AG04450 (cell line): ENCODE measurements at places on chromosomes 1 and 21.
A peak's percentile ranks its signal among the peaks of the same experiment; 100 is the strongest.

GRCh38 chr1:10594595-10595223, 120.0 kb downstream of the PEX14 start:
- no peak for DNase-seq

DNA sequence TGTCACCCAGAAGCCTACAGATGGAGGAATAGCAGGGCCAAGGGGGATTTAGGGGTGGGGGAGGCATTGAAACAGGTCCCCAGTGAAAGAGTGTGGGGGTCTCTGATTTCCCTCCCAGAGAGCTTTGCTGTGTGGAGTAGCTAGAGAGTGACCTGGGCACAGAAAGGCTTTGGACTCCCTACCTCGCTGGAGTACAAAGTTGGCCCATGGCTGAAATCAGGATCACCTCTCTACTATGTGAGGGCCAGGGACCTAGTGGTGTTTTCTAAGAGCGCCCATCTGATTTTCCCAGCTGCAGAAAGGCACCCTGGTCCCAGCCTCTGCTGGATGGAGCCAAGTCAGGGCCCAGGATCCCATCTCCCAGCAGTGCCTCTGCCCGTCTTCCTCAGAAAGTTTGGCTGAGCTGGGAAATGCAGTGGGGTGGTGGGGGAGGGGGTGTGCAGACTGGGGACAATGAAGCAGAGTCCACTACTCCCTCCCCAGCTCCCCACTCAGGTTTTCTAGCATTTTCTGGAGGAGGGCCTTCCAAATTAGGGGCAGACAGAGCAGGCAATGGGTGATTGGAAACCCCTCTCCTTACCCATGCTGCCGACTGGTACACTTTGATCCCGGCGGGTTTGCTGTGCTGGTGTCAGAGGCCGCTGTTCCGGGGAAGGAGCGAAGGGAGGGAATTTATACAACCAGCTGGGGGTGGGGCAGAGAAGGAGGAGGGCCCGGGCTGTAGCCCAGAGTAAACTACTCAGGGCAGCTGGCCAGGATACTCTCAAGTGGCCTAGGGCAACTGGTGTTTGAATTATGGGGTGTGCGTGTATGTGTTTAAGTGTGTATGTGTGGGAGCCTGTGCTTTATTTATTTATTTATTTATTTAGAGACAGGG, at the start of gene SELENBP1:
TSS of gene SELENBP1 (minus strand) at position 648 of the 877 bp plus-strand sequence. CDS start at position 584, 64 bp downstream.
- peak; percentile 38 for DNase-seq

GRCh38 chr1:23838401-23838866, 13.2 kb upstream of the HMGCL start:
- no peak for DNase-seq

- no peak for DNase-seq
Measured at GRCh38 chr1:40650075-40650474, 15.4 kb downstream of the RIMS3 start.

- DNase-seq = no peak
Measured at GRCh38 chr1:246291127-246291526, 216.0 kb downstream of the SMYD3 start.

GRCh38 chr21:25964015-25964414, 206.6 kb downstream of the APP start:
- DNase-seq = no peak

- no peak for DNase-seq
Measured at GRCh38 chr21:45286671-45287437, 841 bp downstream of the POFUT2 start.

DNA sequence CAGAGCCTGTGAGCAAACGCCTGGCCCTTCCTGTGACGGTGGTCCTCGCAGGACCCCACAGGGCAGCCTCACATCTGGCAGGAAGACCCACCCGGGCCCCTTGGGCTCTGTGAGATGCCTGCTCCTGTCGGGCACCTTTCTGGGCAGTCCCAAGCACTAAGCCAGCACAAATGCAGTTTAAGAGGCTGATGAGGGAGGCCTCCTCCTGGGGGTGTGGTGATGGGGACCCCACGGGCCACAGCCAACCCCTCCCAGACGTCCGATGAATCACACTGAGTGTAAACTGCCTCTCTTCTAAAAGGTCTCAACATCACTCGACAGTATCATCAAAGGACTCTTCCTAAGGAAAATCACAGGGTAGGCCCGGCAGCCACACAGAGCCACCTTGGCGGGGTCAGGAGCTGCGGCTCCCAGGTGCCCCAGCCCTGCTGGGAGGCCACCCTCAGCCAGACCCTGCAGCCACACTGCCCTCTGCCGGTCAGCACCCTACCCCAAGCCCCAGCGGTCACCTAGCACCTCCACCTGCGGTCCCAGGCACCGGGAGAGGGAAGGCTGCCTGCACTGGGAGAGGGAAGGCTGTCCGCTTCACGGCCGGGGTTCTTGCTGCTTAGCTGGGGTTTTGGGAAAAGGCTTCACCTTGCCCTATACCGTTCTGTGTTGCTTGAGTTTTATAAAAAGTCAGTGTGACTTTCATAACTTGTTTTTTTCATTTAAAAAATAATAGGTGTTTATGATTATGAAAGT, 3.9 kb upstream of the PRKCZ start:
- no peak for DNase-seq

DNA sequence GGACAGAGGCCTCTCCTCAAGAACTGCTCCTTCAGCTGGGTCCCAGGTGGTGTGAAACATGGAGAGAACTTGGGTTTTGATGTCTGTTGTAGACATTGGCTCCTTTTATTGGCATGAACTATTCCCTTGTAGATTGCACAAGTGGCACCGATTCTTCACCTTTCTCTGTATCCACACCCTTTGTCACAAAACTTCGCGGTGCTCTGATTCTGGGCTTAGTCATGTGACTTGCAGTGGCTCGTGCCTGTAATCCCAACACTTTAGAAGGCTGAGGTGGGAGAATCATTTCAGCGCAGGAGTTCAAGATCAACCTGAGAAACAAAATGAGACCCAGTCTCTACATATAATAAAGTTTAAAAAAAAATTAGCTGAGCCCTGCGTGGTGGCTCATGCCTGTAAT, 42.5 kb upstream of the EYA3 start:
- DNase-seq = no peak

GRCh38 chr1:202361701-202362100, 13.2 kb downstream of the PPP1R12B start:
- DNase-seq = no peak

DNA sequence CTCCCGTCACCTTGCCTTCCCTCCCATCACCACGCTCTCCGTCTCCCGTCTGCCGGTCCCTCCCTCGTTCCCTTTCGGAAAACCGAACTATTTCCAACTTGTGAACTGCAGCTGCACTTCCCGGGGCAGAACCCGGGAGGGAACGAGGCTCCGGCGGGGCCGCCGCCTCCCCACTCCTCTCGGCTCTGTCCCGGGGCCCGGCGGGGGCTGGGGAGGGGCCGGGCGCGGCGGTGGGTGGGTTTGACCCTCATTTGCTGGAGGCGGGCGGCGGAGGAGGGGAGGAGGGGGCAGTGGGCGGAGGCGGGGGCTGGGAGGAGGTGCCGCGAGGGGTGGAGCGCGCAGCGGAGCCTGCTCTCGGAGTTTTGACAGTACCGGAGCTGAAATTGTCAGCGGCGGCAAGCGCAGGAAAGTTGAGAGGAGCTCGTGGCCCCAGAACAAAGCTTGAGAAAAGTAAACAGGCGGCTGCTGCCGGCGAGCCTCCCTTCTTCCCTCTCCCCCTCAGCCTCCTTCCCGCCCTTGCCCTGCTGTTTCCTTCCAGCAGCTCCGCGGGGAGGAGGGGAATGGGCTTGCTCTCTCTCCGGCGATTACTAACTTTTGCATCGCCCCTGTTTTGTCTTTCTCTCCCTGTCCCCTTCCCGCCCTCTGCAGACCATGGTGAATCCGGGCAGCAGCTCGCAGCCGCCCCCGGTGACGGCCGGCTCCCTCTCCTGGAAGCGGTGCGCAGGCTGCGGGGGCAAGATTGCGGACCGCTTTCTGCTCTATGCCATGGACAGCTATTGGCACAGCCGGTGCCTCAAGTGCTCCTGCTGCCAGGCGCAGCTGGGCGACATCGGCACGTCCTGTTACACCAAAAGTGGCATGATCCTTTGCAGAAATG, 2.9 kb downstream of the LMO4 start:
- DNase-seq = peak; percentile 38

GRCh38 chr1:63858153-63858552, 84.3 kb downstream of the ROR1 start:
- no peak for DNase-seq

GRCh38 chr1:119978018-119978505, 81.7 kb upstream of the ADAM30 start:
- DNase-seq = no peak

DNA sequence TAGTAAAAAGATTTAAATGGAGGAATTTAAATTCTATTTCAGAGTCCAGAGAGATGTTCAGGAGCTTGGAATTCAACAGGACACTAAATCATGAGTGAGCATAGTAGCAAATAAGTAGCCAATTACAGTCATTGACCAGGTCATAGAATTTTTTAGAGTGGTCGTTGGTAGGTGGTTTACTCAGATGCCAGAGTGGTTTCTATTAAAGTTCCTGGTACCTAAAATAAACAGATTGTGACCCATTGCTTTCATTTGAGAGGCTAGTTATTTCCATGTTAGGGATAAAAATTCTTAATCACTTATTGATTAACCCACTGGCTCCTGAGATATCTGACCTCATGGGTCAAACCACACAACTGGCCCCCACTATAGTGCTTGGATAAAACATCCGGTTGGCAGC, 201.3 kb downstream of the ASTN1 start:
- DNase-seq = no peak

DNA sequence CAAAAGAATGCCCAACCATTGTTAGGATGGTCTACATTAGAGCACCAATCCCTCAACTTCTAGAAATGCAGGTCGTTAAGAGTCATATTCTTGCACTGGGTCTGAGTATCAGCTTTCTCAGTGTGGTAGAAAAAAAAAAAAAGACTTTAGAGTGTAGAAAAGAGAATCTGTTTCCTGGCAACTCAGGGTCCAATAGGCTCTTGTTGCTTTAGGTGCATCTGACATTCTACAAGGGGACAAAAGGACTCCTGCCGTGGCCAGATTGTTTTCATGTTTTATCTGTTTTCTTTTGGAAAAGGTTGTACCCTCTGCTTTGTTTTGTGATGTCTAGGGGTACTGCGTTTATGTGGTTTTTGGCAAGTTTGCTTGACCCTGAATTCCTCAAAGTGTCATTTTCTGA, 105.4 kb upstream of the KCNK2 start:
- DNase-seq = no peak

GRCh38 chr1:152029144-152029928, 7.5 kb downstream of the S100A11 start:
- DNase-seq = no peak

DNA sequence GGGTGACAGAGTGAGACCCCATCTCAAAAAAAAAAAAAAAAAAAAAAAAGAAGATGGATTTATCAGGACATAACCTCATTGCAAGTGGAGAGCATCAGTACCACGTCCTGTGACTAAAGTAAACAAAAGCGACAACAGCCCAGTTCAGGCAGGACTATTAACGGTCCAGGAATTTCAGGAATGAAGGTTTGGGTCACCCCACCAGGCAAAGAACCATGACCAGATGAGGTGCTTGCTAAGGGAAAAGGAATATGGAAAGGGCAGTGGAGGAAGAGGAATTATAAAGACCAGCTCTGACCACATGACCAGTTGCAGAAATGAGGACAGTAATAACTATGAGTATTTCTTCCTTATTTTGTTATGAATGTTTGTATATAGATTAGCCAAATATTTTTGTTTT, 35.4 kb upstream of the EIF4G3 start:
- no peak for DNase-seq

- DNase-seq = no peak
Measured at GRCh38 chr1:104733866-104734265, 984.2 kb downstream of the AMY1C start.

DNA sequence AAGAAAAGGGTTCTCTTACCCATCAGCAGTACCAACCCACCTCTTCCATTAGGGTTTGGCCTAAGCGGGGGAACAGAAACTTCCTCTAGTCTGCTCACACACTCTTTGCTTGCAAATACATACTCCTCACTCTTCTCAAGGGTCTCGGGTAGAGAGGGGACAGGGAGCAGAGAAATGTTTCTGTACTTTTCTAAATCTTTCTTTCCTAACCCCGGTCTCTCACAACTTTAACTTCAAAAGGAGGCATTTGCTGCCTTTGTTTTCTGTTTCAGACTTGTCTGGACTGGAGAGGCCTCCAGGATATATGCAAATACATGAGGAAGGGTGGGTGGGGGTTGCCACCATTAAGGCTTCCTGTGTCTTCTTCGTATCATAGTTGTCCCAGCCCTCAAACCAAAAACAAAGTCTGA, 10.5 kb upstream of the LAX1 start:
- DNase-seq = no peak

GRCh38 chr1:64223329-64224151, 20.1 kb downstream of the UBE2U start:
- peak; percentile 57 for DNase-seq

GRCh38 chr21:36664662-36664990, 34.3 kb upstream of the SIM2 start:
- DNase-seq = no peak

- no peak for DNase-seq
Measured at GRCh38 chr1:221742555-221743415, 896 bp upstream of the DUSP10 start.

- no peak for DNase-seq
Measured at GRCh38 chr1:9192578-9193232, 41.9 kb upstream of the H6PD start.

DNA sequence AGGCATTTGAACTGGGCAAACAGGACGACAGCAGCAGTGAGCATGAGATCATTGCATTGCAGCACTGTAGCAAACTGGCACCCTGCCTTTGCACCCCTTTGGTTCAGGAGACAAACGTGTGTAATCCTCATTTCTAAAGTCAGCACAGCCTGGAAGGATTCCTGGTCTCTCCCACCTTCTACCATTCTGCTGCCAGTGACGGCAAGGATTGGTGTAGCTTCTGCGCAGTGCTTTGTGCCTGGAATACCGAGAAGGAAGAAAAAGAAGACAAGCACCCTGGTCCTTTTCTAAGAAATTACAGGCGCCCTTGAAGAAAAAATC, 805.3 kb downstream of the USP25 start:
- DNase-seq = peak; percentile 52

DNA sequence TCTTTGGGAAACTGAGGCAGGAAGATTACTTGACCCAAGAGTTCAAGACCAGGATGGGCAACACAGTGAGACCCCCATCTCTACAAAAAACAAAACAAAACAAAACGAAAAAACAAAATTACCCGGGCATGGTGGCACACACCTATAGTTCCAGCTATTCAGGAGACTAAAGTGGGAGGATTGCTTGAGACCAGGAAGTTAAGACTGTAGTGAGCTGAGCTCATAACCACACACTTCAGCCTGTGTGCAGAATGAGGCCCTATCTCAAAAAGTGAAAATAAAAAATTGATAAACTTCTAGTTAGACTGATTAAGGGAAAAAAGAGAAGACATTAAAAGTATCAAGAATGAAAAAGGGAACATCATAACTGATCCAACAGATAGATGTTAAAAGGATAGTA, 154.0 kb downstream of the RHOU start:
- DNase-seq = no peak

- no peak for DNase-seq
Measured at GRCh38 chr1:10762153-10762523, 34.3 kb downstream of the CASZ1 start.
